RWPE2 (cell line): ENCODE measurements at places on chromosomes 4 and X.
A peak's percentile ranks its signal among the peaks of the same experiment; 100 is the strongest.

- H3K27me3 ChIP-seq = peaks cover 71% of the 10 kb centered on the region
- H3K4me1 ChIP-seq = no peaks in the 10 kb centered on the region
- no peak overlapping the region for H3K4me3 ChIP-seq
- DNase-seq = no peak
- H3K36me3 ChIP-seq = no peaks in the 10 kb centered on the region
These were observed 1.1 kb upstream of the DKK2 start for GRCh38 chr4:107037199-107037584.

GRCh38 chrX:119667111-119667878 lies 25.7 kb downstream of the SEPTIN6 start:
- H3K27ac ChIP-seq = no peak overlapping the region
- no peak for DNase-seq
- no peak overlapping the region for H3K4me3 ChIP-seq

GRCh38 chr4:24913119-24913485 lies 260 bp upstream of the CCDC149 start:
- peak overlapping the region; percentile 15 for H3K27ac ChIP-seq
- H3K27me3 ChIP-seq = no peaks in the 10 kb centered on the region

GRCh38 chrX:40230646-40231045 lies 132.9 kb upstream of the BCOR start:
- H3K4me3 ChIP-seq = no peak overlapping the region
- no peak overlapping the region for H3K27ac ChIP-seq
- H3K36me3 ChIP-seq = no peaks in the 10 kb centered on the region
- no peak for DNase-seq

DNA sequence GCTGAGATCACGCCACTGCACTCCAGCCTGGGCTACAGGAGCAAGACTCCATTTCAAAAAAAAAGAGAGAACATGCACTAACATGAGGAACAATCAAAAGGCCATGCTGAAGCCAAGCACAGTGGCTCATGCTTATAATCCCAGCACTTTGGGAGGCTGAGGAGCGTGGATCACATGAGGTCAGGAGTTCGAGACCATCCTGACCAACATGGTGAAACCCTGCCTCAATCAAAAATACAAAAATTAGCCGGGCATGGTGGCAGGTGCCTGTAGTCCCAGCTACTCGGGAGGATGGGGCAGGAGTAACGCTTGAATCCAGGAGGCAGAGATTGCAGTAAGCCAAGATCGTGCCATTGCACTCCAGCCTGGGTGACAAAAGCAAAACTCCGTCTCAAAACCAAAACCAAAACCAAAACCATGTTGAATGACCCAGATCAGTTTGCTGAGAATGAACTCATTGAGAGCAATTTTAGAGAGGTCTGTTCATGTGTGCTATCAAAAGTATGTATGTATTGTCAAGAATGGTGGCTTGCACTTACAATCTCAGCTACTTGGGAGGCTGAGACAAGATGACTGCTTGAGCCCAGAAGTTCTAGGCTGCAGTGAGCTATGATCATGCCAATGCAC lies 44.8 kb downstream of the PDS5A start:
- peaks cover 29% of the 10 kb centered on the region for H3K36me3 ChIP-seq
- H3K4me1 ChIP-seq = peaks cover 11% of the 10 kb centered on the region
- no peak overlapping the region for H3K4me3 ChIP-seq
- no peaks in the 10 kb centered on the region for H3K27me3 ChIP-seq
- DNase-seq = no peak

GRCh38 chr4:116438981-116439729 lies 646.2 kb downstream of the TRAM1L1 start:
- no peak overlapping the region for H3K4me3 ChIP-seq
- DNase-seq = no peak
- H3K27me3 ChIP-seq = peaks cover 3% of the 10 kb centered on the region

GRCh38 chr4:187178587-187178986 lies 454.9 kb upstream of the FAT1 start:
- H3K4me1 ChIP-seq = no peaks in the 10 kb centered on the region
- no peak overlapping the region for H3K4me3 ChIP-seq
- H3K27me3 ChIP-seq = no peaks in the 10 kb centered on the region
- H3K27ac ChIP-seq = no peak overlapping the region
- no peaks in the 10 kb centered on the region for H3K36me3 ChIP-seq

DNA sequence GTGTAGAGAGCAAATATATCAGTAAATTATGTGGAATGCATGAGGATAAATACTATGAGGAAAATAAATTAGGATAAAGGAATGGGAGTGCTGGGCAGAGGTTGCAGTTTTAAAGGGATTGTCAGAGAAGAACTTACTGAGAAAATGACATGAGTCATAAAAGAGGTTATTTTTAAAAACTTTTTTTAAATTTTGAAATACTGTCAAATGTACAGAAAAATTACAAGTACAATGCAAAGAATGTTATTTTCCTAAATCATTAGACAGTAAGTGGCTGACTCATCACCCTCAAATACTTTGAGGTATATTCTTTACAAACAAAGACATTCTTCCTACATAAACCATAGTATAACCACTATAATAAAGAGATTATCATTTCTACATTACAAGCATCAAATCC lies 29.8 kb upstream of the H2AZ1 start:
- H3K4me3 ChIP-seq = no peak overlapping the region
- H3K27ac ChIP-seq = peak overlapping the region; percentile 78
- no peaks in the 10 kb centered on the region for H3K27me3 ChIP-seq
- no peaks in the 10 kb centered on the region for H3K36me3 ChIP-seq
- DNase-seq = no peak
- peaks cover 12% of the 10 kb centered on the region for H3K4me1 ChIP-seq

- peak overlapping the region; percentile 89 for H3K4me3 ChIP-seq
- H3K27ac ChIP-seq = peak overlapping the region; percentile 51
- no peaks in the 10 kb centered on the region for H3K36me3 ChIP-seq
These were observed 99.2 kb upstream of the TENM3 start for GRCh38 chr4:182143822-182144625.

GRCh38 chr4:5096261-5096660 lies 45.0 kb downstream of the STK32B start:
- H3K27me3 ChIP-seq = no peaks in the 10 kb centered on the region
- no peak overlapping the region for H3K27ac ChIP-seq
- no peaks in the 10 kb centered on the region for H3K36me3 ChIP-seq

DNA sequence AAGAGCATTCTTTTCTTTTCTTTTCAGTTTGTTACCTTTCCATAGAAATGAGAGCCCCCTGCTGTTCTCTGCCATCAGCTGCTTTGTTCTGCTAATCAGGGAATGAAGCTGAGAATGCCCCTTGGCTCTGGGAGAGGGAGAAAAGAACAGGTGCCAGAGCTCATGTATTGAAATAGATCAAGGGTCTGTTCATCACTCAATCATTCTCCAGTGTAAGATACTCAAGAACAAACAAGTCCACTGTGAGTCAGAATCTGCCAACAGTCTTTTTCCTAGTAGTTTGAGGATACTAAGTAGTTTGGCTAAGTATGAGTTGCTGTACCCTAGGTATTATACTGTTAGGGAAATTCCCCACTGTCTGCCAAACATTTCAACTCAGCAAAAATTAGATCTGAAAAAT lies 144.3 kb downstream of the RTL3 start:
- H3K4me3 ChIP-seq = no peak overlapping the region
- no peaks in the 10 kb centered on the region for H3K36me3 ChIP-seq
- no peak overlapping the region for H3K27ac ChIP-seq
- H3K27me3 ChIP-seq = no peaks in the 10 kb centered on the region

DNA sequence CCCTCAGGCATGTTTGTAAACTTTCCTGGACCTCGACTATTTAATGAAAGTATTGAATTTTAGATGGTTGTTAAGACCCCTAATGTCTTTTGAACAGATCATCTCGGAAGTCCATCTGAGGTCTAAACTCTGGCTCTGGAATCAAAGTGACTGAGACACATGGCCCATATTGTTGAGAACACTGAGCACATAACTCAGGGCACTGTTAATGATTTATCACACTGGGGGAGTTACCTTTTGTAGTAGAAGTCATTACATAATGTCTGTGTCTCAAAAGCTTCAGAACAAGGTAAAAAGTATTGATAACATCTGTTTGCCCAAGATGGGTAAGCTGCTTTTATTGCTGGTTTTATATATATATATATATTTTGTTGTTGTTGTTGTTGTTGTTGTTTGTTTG lies 103.4 kb upstream of the HS3ST1 start:
- no peak overlapping the region for H3K4me3 ChIP-seq
- no peak for DNase-seq
- H3K4me1 ChIP-seq = peaks cover 9% of the 10 kb centered on the region
- no peak overlapping the region for H3K27ac ChIP-seq
- H3K27me3 ChIP-seq = no peaks in the 10 kb centered on the region

DNA sequence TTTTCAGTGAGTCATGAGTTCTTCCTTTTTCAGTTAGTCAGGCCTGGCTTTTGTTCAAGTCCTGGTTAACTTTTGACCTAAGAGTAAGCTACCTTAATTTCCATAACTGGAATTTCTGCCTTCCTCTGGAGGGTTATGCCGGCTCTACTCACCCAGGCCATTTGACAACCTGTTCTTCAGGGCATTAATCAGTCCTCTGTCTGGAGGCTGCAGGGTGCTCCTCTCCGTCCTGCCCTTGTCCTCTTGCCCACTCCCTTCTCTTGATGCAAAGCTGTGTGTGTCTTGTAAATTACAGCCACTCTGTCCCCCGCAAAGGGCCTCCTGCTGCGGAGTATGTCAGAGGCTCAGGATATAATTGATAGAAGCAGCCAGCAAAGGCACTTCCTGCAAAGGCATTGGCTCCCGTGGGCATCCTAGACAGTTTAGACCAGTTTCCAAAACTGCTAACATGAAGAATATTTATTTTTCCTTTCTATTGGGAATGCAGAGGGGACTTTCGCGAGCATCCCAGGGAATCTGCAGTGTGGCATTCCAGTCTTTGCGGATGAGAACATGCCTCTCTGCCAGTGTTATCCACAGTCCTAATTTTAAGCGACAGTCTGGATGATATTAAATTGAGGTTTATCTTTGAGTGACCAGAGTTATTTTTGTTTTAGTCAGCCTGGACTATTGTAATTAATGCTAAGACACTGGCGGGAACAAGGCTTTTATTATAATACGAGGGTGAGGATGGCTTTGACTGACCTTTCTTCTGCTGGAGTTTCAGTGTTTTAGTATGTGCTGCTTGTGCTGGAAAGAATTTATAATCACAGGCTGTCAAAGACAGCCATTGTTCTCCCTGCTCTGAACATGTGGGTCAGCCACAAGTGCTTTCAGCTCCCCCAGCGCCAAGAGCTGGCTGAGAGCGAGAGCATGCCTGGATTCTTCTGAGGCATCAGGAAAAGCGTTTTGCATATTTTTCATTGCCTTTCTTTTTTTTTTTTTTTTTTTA lies 74.2 kb downstream of the LIMCH1 start:
- peaks cover 16% of the 10 kb centered on the region for H3K4me1 ChIP-seq
- no peaks in the 10 kb centered on the region for H3K27me3 ChIP-seq
- DNase-seq = no peak
- H3K4me3 ChIP-seq = no peak overlapping the region
- H3K36me3 ChIP-seq = peaks cover 45% of the 10 kb centered on the region

- H3K27me3 ChIP-seq = no peaks in the 10 kb centered on the region
- peak overlapping the region; percentile 76 for H3K4me3 ChIP-seq
- peak; percentile 64 for DNase-seq
- peaks cover 25% of the 10 kb centered on the region for H3K36me3 ChIP-seq
These were observed 763 bp downstream of the USP38 start for GRCh38 chr4:143185253-143186107.
